Gastrocnemius medialis (tissue), 4 donors: ENCODE measurements at places on chromosomes 1 and 21.

GRCh38 chr1:243438815-243439214, 183.0 kb downstream of the SDCCAG8 start:
- H3K27ac ChIP-seq, result no peak overlapping the region
- H3K36me3 ChIP-seq, result no peaks in the 10 kb centered on the region
- H3K4me1 ChIP-seq, result no peaks in the 10 kb centered on the region
- no peaks in the 10 kb centered on the region for H3K27me3 ChIP-seq
- DNase-seq, result no peak
- no peak overlapping the region for H3K4me3 ChIP-seq

DNA sequence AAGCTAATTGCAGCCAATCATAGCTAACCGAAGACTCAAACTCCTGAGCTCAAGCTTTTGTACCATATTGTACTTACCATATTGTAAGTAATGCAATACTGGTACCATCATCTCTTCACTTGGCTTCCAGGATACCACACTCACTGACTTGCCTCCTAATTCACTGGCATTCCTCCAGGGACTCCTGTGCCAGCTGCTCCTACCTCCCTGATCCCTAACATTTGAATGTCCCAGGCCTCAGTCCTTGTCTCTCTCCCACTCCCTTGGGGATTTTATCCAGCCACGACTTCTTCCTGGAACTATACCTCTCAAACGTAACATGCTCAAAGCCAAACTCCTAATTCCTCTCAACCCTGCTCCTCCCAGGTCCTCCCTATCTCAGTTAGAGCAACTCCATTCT, 33.8 kb downstream of the USP48 start:
- no peak for DNase-seq
- H3K4me1 ChIP-seq, result peaks cover 6% of the 10 kb centered on the region
- H3K36me3 ChIP-seq, result no peaks in the 10 kb centered on the region
- H3K27ac ChIP-seq, result no peak overlapping the region
- no peak overlapping the region for H3K4me3 ChIP-seq

GRCh38 chr1:13512472-13512871, 1.3 kb downstream of the LRRC38 start:
- peak overlapping the region; percentile 57 for H3K4me3 ChIP-seq
- peaks cover 44% of the 10 kb centered on the region for H3K4me1 ChIP-seq
- peak overlapping the region; percentile 97 for H3K27ac ChIP-seq
- H3K36me3 ChIP-seq, result no peaks in the 10 kb centered on the region
- H3K27me3 ChIP-seq, result no peaks in the 10 kb centered on the region

- H3K4me1 ChIP-seq, result peaks cover 8% of the 10 kb centered on the region
- H3K27ac ChIP-seq, result no peak overlapping the region
- no peak overlapping the region for H3K4me3 ChIP-seq
- no peak for DNase-seq
- H3K36me3 ChIP-seq, result no peaks in the 10 kb centered on the region
These were observed 115.8 kb upstream of the ARHGEF16 start for GRCh38 chr1:3338725-3339070.

GRCh38 chr1:109502364-109502851, 7.1 kb downstream of the AMIGO1 start:
- H3K27ac ChIP-seq, result no peak overlapping the region
- no peaks in the 10 kb centered on the region for H3K36me3 ChIP-seq
- no peak for DNase-seq
- no peaks in the 10 kb centered on the region for H3K27me3 ChIP-seq
- H3K4me1 ChIP-seq, result peaks cover 19% of the 10 kb centered on the region

DNA sequence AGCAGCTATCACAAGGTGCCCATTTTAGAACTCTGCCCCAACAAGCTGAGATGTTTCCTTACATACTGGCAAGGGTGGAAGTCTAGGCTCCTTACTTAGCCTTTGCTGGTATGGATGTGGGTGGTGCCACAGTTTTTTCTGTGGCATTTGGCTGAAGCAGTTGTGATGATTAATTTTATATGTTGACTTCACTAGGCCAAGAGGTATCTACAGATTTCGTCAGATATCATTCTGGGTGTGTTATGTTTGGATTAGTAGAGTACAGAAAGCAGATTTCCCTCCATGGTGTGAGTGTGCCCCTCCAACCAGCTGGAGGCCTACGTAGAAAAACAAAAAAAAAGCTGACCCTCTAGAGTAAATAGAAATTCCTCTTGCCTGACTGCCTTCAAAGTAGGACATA, 317.0 kb downstream of the BARHL2 start:
- H3K27ac ChIP-seq, result no peak overlapping the region
- H3K27me3 ChIP-seq, result no peaks in the 10 kb centered on the region
- H3K4me1 ChIP-seq, result no peaks in the 10 kb centered on the region
- no peaks in the 10 kb centered on the region for H3K36me3 ChIP-seq
- no peak overlapping the region for H3K4me3 ChIP-seq
- no peak for DNase-seq

- H3K27ac ChIP-seq, result no peak overlapping the region
- H3K27me3 ChIP-seq, result no peaks in the 10 kb centered on the region
- H3K4me1 ChIP-seq, result no peaks in the 10 kb centered on the region
- no peak overlapping the region for H3K4me3 ChIP-seq
- DNase-seq, result no peak
- H3K36me3 ChIP-seq, result no peaks in the 10 kb centered on the region
These were observed 34.4 kb downstream of the C21orf91 start for GRCh38 chr21:17784604-17785402.

DNA sequence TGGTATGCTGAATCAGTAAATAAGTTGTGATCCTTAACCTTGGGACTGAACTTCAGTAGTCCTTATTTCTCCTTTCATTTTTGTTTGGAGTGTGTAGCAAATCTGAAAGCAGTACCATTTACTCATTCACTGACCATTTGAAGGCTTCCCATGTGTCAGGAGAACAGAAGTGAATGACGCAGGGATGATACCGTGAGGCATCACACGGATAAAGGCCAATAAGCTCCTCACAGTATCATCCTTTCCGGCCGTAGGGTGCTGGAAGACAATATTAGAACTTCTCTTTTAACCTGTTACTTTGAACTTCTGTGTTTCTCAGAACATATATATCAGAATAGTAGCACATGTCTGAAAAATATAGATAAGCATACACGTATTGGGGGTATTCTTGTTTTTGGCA, 21.3 kb downstream of the BACH1 start:
- H3K4me3 ChIP-seq, result no peak overlapping the region
- H3K36me3 ChIP-seq, result no peaks in the 10 kb centered on the region
- H3K4me1 ChIP-seq, result peaks cover 41% of the 10 kb centered on the region
